ENCODE measurements at places on chromosomes 2 and 18.

GRCh38 chr18:3119401-3120341, 100.1 kb downstream of the MYOM1 start:
- DNase-seq: no peak

DNA sequence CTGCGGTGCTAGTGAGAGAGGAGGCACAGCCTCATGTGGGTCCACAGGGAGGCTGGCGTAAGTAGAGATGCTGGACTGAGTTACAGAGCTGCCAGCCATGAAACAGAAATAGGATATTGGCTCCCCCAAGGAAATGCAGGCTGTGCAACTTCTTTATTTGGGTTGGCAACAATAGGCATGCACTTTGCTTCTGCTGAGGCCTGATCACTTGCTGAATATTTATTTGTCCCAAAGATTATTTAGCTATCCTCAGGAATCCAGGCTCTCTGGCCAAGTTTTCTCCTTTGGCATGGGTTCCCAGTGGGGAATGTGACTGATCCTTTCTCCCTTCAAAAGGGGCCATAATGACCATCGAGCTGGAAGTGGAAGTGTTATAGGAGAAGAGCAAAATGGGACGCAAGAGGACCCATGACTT, 60.0 kb downstream of the MAPK4 start:
- DNase-seq: no peak

DNA sequence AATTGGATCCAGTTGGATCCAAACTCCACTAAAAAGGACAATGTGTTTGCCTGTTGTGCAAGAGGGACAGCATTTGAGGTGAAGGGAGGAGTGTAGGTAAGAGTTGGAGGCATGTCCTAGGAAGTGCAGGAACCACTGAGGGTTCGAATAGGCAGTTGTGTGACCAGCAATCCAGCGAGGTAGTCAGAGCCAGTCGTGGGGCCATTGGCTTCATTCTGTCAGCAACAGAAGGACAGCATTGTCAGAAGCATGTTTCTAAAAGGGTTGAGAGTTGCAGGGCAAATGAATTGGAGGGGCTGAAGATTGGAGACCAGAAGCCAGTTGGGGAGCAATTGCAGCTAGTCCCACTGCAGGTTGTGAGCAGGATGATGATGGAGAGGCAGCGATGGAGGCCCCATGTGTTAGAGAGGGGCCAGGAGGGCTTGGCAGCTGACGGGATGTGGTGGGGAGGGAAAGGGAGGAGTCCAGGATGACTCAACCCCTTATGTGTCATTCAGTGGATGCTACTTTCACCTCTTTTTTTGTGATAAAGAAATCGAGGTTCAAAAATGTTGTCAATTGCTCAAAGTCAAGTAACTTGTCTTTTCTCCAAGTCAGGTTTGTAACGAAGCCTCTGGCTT, 96.7 kb upstream of the SIX3 start:
- no peak for DNase-seq

- no peak for DNase-seq
These were observed 216.9 kb downstream of the UXS1 start for GRCh38 chr2:105977212-105977611.

DNA sequence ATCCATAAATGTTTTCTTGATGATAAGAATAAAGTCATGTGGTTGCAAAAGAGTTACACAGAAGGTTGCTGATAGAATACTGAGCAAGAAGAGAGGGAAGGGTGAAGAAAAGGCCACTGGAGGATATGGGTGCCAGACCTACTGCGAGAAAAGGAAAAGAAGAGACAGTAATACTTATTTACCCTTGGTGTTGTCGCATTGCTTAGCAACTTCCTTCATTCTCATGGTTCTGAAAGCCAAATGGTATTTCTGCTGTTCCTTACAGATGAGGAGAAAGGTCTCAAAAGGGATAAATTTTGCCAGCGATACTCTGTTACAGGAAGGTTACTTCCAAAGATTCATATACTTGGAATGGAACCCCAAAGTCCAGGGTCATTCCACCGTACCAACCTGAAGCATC, 62.5 kb downstream of the LHCGR start:
- DNase-seq: no peak

GRCh38 chr2:203033395-203033794, 18.7 kb downstream of the NBEAL1 start:
- DNase-seq: no peak

DNA sequence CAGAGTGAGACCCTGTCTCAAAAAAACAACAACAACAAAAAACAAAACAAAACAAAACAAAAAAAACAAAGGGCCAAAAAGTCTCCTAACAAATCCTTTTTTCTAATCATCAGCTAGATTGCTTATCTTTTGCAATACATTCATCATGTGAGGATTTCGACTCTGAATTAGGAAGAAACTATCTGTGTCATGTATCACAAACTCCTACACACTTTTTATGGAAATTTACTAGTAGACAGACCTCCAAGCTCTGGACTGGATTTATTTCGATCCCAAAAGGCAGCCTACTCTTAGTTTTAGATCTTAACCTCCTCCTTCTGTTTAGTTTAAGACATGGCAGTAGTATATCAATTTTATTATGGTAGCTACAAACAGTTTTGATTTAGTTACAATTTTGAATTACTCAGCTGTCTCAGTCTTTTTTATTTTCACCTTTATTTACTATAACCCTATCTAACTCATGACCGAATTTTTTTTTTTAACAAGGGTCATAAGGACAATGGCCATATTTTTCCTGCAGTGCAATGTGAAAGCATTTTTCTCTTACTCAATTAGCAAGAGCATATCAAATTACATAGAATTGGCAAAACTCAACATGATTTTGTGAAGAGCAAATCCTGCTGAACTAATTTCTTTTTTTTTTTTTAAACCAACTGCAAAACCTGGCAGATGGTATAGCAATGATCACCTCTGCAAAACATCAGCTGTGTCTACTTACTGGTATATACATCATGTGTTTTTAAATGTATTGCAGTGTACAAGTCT, 10.7 kb upstream of the CCDC88A start:
- DNase-seq: no peak

DNA sequence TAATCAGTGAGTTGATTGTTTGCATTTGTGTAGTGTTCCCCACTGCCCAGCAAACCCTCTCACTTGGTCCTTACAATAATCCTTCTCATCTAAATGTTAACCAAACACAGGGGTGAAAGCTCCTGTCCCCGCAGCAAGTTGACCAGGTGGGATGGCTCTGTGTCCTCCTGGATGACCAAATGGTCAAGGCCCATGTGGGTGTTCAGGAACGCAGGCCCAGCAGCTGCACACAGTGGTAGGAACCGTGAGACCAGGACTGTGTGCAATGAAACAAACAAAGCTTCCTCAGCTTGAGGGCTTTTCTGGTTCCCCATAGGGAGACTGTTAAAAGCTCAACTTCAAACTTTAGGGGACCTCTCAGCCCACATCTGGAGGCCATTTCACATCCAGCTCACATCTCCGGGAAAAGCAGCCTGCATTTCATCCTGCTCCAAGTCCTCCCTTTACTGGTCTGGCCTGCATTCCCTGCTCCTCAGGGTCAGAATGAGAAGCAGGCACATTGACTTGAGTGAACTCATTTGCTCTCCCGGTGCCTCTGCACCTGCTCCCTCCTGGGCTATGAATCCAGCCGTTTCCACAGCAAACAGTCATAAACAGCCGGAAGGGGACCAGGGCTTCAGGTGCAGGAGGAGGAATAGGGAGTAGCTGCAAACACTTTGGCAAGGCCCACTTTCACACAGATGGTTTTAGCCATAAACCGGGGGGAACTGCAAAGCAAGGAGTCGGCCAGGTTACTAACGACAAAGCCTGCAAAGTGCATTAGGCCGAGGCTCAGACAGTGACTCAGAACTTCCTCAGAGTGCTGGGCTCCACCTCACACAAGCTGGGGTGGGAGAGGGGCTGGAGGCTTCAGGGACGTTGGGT, 144.7 kb downstream of the CAPN13 start:
- peak; percentile 87 for DNase-seq

DNA sequence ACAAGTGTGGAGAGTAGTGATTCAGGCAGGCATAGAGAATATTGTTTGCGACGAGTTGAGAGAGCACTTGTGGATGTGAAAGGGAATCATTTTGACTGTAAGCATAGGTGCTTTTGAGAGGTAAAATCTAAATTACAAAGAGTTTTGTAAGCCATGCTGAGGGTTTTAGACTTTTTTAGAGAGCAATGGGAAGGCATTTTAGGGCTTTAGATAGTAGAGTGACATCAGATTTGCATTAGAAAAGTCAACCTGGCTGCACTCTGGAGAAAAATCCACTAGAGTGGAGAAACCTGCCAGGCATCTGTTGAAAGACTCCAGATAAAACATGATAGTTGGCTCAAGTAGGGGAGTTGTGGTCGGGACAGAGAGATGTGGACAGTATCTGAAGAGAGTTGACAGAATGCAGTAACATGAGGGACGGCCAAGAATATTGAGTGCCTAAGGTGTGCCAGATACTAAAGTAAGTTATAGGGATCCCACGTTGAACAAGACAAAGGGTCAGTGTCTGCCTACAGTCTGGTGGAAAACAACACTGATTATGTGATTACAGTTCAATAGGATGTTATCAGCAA, 91.7 kb upstream of the MYO3B start:
- DNase-seq: no peak

DNA sequence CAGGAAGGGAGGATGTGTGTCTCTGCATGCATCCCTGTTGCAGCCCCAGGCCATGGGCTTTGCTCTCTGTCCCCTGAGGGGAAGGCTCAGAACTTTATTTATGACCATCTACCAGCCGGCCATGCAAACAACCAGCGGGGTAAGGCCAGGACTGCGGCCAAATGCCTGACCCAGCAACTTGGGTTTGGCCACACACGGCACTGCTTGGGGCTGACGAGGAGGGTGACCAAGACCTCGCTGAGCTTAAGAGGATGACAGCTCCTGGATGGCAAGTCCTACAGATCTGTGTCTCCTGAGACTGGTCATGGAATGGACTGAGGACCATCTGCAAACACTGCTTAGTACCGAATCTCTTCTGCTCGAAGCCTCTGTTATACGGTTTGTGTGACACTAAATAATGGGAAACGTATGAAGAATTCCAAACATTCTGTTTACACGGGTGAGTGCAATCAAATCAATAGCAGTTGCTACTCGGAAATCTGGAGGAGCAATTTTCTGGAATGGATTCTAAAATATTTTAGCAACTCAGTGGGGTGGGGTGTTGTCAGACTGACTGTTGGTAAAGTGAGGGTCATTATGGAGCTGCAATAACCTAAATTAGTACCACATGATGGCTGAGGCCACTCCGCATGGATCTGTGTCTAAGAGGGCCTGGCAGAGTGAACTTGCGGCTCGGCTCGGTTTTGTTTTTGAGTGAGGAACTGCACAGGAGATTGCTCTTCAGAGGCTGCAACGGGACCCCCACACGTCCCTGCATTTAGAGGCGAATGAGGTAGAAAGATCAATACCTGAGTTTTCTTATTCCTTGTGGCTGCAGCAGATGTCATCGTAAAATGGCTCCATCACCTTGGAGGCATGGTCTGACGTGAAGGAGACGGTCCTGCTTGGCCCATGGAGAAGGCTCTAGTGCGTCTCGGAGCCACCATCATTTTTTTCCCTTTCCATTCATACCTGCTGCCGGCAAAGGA, 26.6 kb downstream of the TMEM18 start:
- DNase-seq: no peak

DNA sequence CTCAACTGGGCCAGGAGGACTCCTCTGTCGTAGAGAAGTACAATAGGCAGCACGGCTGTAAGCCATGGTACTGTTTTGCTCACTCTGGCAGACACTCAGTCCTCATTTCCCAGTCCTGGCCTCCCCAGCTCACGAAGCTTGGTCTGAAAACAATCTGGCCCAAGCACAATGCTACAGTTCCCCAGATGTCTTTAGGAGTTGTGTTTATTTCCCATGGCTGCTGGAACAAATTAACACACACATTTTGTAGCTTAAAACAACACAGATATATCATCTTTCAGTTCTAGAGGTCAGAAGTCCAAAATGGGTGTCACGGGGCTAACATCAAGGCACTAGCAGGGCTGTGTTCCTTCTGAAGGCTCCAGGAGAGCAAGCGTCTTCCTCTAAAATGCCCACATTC, 13.0 kb downstream of the FABP1 start:
- no peak for DNase-seq

DNA sequence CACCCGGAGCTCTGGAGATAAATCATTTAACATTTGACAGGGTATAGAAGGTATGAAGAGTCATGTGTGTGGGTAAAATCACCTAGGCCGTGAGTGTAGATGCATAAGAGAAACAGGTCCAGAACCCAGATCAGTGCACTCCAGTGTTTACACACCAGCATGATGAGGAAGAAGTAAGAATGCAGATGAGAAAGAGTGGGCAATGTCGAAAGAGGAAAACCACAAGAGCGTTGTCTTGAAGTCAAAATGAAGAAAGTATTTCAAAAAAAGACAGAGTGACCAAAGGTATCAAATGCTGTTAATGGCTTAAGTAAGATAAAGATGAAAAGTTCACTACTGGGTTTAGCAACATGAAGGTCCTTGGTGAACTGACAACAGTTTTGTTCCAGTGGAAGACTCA, 32.0 kb upstream of the PLB1 start:
- no peak for DNase-seq

- DNase-seq: no peak
These were observed 1118.2 kb downstream of the DPP10 start for GRCh38 chr2:115560666-115561065.

GRCh38 chr18:58895385-58895784, 30.7 kb downstream of the ZNF532 start:
- DNase-seq: no peak

- DNase-seq: no peak
These were observed 1102.2 kb upstream of the GYPC start for GRCh38 chr2:125553768-125554167.

- DNase-seq: no peak
These were observed 212.3 kb upstream of the TRIB2 start for GRCh38 chr2:12504443-12504842.

GRCh38 chr2:110853516-110853915, 121.1 kb downstream of the ACOXL start:
- DNase-seq: peak; percentile 2

- no peak for DNase-seq
These were observed 116.2 kb downstream of the RAB3GAP1 start for GRCh38 chr2:135168204-135168856.

DNA sequence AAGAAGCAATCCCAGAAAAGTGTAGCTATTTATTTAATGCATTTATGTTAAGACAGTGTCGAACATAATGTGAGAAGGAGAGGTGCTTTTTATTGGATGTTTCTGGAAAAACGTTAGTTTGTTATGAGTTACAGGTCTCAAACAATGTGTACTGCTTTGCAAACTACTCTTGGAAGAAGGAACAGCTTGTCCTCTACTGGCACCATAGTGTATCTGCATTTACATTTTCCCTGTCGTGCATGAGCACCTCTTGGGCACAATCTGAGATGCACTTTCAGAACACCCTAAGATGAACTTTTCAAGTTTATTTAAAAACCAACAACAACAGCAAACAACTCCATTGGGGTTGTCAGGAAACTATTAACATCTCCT, 22.8 kb downstream of the CCNYL1 start:
- no peak for DNase-seq

All from DMS153 (cell line).